GM23248 (cell line): ENCODE measurements at places on chromosomes 12 and 14.
A peak's percentile ranks its signal among the peaks of the same experiment; 100 is the strongest.

GRCh38 chr12:12357719-12358461, 1.0 kb downstream of the BORCS5 start:
- DNase-seq = peak; percentile 49

- no peak for DNase-seq
Observed at GRCh38 chr14:79502136-79502750, 709.1 kb downstream of the DIO2 start.

GRCh38 chr12:109517619-109518018, 40.2 kb downstream of the UBE3B start:
- DNase-seq = no peak

GRCh38 chr14:60723116-60723906, 840 bp downstream of the SIX4 start:
- DNase-seq = peak; percentile 77

- DNase-seq = no peak
Observed at GRCh38 chr12:18090093-18090492, at the start of gene RERGL. TSS of gene RERGL (minus strand) at chr12:18090193. CDS start at chr12:18090140, 53 bp downstream.

- peak; percentile 85 for DNase-seq
Observed at GRCh38 chr12:85642808-85643207, 193.4 kb downstream of the RASSF9 start.

- no peak for DNase-seq
Observed at GRCh38 chr14:104897330-104898194, 27.1 kb upstream of the PLD4 start.
